ENCODE measurements at places on chromosomes 1 and 21.

GRCh38 chr21:39220150-39220549 is 36.9 kb upstream of the PSMG1 start:
- DNase-seq: no peak

- DNase-seq: no peak
These were observed 185.8 kb downstream of the MRPL39 start for GRCh38 chr21:25421321-25422028.

- no peak for DNase-seq
These were observed 292.5 kb upstream of the SNX7 start for GRCh38 chr1:98368995-98369394.

DNA sequence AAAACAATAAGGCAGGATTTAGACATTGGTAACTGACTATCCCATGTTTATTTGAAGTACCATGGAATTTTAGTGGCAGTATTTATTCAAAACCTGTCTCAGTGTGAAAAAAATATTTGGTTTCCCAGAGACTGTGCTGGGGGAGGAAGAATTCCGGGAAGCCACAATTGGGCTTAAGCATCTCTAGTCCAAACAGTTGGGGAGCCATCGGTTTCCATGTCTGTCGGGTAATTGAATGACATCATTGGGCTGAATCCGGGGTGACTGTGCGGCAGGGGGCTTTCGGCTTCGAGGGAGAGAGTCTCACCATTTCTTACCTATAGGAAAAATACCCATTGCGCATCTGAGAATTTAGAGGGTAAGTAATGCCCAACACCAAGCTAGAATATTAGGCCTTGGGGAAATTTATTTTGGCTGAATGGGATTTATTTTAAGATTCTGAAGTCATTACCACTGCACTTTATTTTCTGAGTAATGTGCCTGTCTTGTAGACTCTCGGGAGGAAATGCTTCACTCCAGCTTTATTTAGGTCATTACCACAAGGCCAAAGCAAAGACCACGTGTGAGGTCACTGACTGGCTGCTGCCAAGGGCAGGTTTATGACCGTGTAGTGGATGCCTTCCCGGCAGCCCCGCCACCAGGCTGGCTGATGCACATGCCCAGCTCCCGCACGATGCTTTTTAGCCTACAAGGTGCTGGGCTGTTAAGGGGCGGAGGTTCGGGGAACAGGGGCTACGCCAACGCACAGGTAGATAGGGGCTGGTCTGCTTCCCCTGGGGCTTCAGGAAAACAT is 23.1 kb upstream of the UMODL1 start:
- no peak for DNase-seq

GRCh38 chr1:239392271-239392670 is 5.9 kb downstream of the CHRM3 start:
- DNase-seq: no peak

- DNase-seq: no peak
These were observed 67.8 kb upstream of the POU3F1 start for GRCh38 chr1:38114241-38115026.

DNA sequence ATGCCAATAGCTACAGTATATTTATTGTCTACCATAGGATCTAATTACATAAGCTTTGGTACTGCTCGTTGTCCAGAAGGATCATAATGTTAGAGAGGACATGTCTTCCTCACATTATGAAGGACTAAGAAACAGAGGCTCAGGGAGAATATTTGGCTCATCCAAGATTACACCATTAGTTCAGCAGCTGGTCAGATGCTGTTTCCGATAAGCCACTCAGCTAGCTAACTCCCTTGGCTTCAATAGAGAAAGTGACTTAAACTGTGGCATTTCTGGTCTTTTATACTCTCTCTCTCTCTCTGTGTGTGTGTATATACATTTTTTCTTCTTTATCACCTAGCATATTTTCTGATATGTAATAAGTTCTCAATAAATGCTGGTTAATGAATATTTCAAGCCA is 70.4 kb downstream of the DDR2 start:
- no peak for DNase-seq

- no peak for DNase-seq
These were observed 42.8 kb upstream of the PADI1 start for GRCh38 chr1:17161926-17162800.

DNA sequence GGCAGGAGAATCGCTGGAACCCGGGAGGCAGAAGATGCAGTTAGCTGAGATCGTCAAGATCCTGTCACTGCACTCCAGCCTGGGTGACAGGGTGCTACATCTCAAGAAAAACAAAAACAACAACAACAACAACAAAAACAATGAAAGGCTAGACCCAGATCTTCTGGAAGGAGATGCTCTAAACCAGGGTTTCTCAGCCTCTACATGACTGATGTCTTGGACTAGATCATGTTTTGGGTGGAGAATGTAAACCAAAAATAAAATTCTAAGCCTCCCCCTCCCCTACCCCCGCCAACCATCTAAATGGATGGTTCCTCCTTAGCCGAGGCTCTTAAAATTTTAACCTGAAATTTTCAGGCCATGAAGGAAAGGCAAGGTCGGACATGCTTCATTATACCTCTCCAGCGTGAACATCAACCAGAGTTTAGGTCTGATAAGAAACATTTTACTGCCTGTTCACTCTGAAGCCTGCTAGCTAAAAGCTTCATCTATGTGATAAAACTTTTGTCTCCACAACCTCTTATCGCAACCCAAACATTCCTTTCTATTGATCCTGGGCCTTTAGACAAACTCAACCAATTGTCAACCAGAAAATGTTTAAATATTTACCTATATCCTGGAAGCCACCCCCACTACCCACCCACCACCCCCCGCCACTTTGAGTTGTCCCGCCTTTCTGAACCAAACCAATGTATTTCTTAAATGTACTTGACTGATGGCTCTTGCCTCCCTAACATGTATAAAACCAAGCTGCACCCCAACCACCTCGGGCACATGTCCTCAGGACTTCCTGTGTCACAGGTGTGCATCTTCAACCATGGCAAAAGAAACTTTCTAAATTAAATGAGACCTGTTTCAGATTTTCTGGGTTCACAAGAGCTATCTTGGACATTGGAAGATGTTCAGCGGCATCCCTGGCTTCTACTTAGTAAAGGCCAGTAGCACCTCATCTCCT is 1.9 kb upstream of the CAPN2 start:
- DNase-seq: no peak

DNA sequence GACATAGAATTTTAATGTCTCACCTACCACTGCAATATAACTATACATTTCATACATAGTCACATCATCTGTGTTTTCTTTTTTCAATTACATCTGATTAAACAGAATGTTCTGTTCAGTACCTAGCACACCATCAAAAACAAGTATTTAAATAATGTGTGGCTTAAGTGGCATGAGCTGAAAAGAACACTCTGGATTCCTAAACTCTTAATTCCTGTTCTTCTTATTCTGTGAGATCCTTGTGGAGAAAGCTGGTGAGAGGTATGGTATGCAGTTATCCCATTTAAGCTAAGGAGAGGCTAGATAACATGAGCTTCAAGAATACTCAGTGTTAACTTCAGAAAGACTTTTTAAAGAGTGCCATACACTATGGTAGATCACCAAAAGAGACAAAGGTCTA is 5.5 kb downstream of the TP53BP2 start:
- no peak for DNase-seq

DNA sequence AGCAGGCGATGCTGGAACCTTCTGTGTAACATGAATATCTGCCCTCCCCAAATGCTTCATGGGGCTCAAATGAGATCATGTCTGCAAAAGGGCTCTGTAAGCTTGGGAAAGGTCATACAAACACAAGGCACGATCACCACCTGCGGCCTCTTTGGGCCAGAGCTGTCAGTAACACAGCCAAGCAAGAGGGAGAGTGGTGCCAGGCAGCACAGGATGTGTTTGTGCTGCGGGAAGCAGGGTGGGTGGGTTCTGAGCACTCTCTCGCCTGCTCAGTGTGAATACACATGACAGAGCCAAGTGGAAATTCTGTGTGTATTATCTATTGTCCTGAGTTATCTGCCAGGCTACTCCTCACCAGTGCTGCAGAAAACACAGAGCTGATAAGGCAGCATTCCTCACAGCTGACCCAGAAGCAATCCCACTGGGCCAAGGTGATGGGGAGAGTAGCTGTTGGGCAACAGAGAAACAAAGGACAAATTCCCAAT is 101.2 kb downstream of the LAMC2 start:
- no peak for DNase-seq

DNA sequence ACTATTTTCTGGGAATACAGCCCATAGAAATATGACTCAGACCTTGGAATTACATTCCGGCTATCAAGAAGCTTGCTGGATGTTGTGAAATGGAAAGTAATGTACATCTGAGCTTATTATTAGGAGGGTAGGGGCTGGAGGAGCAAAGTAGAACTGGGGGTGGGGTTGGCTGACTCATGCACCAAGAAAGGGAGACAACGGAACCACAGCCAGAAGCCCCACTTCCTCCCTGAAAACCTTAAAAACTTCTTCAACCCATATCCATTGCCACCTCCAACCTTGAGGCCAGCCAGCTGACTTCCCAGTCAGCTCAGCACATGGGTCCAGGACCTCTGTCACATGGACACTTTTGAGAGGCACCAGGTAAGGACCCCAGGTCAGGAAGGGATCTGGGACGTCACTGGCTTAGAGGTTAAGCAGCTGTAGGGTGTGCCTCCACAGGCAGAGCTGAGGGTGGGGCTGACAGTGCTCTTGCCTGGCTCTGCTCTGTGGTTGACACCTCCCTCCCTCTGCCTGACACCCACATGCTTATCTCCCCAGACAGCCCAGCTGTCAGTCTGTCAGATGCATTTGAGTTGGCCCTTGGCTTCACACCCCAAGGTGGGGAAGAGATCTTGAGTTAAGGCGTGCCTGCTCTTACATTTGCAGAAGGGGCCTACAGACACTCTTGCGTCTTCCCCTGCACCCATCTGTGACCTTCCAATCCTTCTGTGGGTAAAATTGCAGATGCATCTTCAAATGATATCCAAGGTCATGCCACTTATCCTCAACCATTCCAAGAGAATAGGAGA is 5.7 kb upstream of the ZNF683 start:
- no peak for DNase-seq

- DNase-seq: no peak
These were observed 5.5 kb upstream of the DDR2 start for GRCh38 chr1:162626761-162627160.

- no peak for DNase-seq
These were observed 3.4 kb downstream of the GDAP2 start for GRCh38 chr1:117925981-117926380.
